ENCODE measurements at places on chromosomes 5 and 9.

DNA sequence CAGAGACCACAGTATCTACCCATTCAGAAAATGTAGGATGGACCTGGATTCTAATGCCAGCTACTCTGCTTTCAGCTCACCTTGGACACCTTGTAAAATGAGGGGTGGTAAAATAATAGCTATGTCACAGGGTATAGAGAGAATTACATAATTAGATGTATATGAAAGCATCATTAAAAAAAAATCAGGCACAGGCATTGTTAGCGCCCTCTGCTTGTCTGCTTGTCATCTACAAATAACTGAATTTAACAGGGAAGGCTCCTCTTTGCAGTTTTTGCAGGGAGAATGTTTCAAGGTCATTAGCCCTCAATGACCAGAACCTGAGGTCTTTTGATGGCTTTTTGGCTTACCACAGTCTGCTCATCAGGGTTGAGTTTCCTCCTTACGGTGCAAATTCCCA lies 58.0 kb downstream of the GPR21 start:
- no peak for DNase-seq

- no peak for DNase-seq
These were observed 39.3 kb upstream of the PTGS1 start for GRCh38 chr9:122331523-122331927.

DNA sequence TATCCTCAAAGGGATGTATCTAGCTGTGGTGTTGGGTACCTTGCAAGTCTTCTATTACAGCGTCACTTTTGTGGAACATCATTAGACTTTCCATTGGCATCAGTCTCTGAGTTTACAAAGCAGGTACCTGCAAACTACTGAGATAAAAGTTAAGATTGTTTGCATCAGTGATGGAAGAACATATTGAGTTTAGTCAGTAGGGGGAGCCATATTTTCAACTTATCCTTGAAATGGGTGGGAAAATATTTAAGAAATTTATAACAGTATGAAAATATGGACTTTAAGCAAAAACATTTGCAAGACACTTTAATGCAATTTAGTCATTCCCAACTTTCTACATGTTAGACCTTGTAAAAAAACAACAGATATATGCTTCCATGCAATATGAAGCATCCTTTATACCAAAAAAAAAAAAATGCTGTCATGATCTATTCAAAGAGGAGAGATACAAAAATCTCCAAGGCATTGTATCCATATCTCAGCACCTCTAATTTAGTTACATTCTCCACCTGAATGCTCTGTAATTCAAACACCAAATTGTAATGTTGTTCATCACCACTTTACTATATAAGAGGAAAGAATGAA lies 98.6 kb upstream of the ADAMTS19 start:
- DNase-seq: peak; percentile 3

- no peak for DNase-seq
These were observed 924.8 kb upstream of the CDH9 start for GRCh38 chr5:27963050-27963783.

DNA sequence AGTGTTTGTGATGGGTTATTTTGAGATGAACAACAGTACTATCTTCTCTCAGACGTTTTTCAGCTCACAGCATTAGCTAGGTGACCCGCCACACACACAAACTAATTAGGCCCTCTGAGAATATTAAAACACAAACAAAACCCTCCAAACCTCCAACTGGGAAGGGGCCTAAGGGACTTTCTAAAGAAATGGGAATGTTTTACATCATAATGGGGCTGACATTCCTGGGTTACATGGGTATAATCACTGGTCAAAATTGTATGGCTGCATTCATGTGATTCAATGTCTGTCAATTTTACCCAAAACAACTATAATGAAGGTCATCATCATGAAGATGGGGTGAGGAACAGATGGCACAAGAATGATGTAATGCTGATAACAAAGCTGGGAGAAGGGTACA lies 59.6 kb downstream of the SPTLC1 start:
- DNase-seq: no peak

DNA sequence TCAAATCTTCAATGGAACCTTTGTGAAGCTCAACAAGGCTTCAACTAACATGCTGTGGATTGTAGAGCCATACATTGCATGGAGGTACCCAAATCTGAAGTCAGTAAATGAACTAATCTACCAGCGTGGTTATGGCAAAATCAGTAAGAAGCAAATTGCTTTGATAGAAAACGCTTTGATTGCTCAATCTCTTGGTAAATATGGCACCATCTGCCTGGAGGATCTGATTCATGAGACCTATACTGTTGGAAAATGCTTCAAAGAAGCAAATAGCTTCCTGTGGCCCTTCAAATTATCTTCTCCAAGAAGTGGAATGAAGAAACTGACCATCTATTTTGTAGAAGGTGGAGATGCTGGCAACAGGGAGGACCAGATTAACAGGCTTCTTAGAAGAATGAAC lies 54.7 kb upstream of the TTC39B start:
- no peak for DNase-seq

GRCh38 chr5:107088907-107089306 lies 581.8 kb downstream of the EFNA5 start:
- DNase-seq: no peak

GRCh38 chr5:55855509-55855908 lies 4.4 kb downstream of the IL31RA start:
- DNase-seq: no peak

DNA sequence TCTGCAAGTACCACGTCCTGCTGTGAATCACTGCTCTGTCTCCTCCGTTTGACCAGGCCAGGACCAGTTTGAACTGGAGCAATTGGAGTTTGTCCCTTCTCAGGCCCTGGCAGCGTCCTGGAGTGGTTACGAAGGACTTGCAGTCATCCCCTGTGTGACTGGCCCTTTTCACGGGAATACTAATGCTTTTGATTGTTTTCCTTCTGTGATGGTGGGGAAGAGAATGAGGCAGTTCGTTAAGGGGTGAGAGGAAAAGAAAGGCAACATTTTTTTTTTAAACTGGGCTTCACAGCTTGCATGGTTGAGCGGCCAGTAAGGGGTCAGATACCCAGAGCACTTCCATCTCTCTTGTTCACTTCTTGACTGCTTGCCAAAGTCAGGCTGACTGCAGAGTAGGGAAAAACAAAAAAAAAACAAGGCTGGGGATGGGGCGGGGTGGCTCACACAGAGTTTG lies 153.5 kb upstream of the STK32A start:
- DNase-seq: no peak
